Umbilical cord (tissue), 2 donors: ENCODE measurements at places on chromosomes 16 and 17. TPM values are rescaled to one million over a fixed set of nuclear protein-coding genes. Genes with fewer than 3 reads are reported as not detected.

DNA sequence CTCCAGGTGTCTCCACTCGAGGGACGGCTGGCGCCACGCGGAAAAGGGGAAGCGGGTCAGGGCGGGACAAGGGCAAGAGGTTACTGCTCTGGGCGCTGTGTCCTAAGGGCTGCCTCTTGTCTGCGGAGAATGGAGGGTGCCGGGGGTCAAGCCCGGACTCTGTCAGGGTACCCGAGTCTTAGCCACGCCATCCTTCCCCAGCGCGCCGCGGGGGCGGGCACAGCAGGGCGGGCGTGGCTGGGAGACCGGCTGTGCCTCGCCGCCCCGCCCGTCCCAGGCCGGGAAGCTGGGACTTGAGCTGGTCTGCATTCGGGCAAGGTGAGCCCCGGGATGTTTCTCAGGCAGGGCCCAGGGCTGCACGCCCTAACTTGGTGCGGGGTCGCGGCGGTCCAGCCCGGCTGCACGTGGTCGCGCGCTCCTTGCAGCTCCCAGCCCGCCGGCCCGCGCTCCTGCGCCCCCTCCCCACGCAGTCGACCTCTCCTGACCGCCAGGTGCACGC lies 6.2 kb upstream of the ACTG1 start:
- no peak for DNase-seq

DNA sequence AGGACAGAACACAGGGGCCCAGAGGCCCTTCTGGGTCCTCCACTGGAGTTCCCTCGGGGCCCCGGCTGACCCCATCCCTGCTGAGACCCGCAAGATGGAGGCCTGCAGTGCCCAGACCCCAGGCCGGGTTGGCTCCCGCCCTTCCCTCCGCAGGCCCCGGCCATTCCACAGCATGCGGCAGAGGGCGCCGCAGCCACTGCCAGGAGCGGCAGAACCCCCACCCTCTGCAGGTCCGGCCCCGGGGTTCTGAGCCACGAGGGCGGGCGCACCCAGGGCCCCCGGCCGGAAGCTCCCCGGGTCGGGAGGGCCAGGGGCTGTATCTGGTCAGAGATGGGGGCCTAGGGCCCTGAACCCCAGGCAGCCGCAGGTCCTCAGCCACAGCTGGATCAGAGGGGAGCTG lies 2.4 kb upstream of the PERCC1 start:
- no peak for DNase-seq

DNA sequence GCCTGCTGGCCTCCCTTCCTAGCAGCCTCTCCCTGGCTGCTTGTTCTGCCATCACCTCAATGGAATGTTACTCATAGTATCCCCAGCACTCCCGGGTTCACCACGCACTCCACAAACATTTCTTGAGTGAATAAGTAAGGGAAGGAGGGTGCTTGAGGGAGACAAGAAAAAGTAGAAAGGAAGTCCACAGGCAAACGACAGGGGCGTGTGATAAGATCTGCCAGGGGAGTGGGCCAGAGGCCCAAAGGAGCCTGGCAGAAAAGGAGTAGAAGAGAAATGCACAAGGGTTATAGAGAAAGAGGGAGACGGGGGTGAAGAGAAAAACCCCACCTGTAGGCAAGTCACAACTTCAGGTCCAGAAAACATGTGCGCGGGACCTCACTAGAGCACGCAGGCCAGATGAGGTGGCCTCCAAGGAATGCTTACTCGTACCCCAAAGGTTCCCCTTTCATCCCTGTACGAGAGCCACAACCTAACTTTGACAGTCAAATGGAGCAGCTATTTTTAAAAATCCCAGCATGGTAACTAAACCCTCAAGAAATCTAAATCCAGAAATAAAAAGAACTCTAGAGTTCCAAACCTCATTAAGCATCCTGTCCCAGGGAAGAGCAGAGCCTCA lies 6.6 kb downstream of the ZDHHC7 start:
- DNase-seq = peak; percentile 84

DNA sequence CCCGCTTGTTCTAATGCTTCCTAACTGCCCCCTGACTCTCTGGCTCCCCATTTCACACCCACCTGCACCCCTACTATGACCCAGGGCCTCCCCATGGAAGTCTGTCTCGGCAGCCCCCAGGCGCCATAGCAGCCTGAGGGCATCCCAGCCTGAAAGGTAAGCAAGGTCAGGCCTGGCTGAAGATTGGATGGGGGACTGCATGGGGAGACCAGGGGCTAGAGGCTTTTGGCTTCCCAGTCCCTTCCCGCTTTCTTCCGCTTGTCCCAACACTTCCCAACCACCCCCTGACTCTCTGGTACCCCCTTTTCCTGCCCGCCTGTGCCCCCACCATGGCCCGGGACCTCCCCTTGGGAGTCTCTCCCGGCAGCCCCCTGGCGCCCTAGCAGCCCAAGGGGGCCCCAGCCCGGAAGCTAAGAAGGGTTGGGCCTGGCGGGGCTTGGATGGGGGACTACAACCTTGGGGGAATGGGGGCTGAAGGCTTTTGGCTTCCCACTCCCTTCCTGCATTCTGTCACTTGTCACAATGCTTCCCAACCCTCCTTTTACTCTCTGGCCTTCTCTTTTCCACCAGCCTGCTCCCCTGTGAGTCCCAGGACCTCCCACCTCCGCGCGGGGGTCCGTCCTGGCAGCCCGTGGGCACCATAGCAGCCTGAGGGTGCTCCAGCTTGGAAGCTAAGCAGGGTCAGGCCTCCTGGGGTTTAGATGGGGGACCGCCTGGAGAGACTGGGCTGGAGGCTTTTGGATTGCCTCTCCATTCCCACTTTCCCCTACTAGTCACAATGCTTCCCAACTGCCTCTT lies 2288.4 kb downstream of the TP53TG3F start:
- no peak for DNase-seq

GRCh38 chr17:33955461-33955860 lies 299.6 kb upstream of the CCL2 start:
- no peak for DNase-seq

GRCh38 chr16:87648236-87648635 lies 45.9 kb downstream of the JPH3 start:
- DNase-seq = no peak

- DNase-seq = no peak
Measured at GRCh38 chr17:82324566-82325285, 7.3 kb upstream of the CD7 start.

Gene SOX8
- total RNA-seq = 5.8 TPM

Gene TP53TG3B
- total RNA-seq = not detected

Gene OTOA
- total RNA-seq = 1.4 TPM

Gene MLLT6
- total RNA-seq = 20.0 TPM

Gene TBC1D28
- total RNA-seq = 1.2 TPM

Gene SLFN12
- 31.8 TPM for total RNA-seq

Gene ZNF286A
- total RNA-seq = 79.7 TPM
